ENCODE measurements at places on chromosomes 5 and 9.

GRCh38 chr9:114284316-114285060, 38.4 kb upstream of the ORM1 start:
- DNase-seq = no peak

- no peak for DNase-seq
Measured at GRCh38 chr5:104540448-104540847, 977.9 kb upstream of the NUDT12 start.

DNA sequence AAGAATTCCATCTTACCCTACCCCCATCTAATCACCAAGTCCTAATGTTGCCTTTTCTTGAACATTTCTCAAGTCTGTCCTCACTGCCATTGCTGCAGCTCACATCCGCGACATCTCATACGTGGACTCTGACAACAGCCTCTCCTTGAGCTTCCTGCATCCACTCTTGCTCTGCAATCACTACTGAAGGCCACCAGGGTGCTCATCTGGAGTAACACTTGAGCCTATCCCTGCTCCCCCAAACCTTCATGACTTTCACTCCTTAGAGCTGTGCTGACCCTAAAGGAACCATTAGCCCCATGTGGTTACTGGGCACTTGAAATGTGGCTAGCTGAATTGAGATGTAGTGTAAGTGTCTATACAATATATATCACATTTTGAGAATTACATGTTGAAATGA, 46.4 kb upstream of the CTXN3 start:
- DNase-seq = no peak

DNA sequence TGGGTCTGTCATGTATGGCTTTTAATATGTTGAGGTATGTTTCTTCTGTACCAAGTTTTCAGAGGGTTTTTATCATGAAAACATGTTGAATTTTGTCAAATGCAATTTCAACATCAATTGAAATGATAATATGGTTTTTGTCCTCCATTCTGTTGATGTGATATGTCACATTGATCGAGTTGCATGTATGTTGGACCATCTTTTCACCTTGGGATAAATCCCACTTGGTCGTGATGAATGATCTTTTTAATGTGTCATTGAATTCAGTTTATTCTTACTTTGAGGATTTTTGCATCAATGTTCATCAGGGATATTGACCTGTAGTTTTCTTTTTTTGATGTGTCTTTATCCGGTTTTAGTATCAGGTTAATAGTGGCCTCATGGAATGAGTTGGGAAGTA, 288.5 kb downstream of the PJA2 start:
- no peak for DNase-seq

- DNase-seq = no peak
Measured at GRCh38 chr9:129945314-129945713, 97.7 kb downstream of the FNBP1 start.

DNA sequence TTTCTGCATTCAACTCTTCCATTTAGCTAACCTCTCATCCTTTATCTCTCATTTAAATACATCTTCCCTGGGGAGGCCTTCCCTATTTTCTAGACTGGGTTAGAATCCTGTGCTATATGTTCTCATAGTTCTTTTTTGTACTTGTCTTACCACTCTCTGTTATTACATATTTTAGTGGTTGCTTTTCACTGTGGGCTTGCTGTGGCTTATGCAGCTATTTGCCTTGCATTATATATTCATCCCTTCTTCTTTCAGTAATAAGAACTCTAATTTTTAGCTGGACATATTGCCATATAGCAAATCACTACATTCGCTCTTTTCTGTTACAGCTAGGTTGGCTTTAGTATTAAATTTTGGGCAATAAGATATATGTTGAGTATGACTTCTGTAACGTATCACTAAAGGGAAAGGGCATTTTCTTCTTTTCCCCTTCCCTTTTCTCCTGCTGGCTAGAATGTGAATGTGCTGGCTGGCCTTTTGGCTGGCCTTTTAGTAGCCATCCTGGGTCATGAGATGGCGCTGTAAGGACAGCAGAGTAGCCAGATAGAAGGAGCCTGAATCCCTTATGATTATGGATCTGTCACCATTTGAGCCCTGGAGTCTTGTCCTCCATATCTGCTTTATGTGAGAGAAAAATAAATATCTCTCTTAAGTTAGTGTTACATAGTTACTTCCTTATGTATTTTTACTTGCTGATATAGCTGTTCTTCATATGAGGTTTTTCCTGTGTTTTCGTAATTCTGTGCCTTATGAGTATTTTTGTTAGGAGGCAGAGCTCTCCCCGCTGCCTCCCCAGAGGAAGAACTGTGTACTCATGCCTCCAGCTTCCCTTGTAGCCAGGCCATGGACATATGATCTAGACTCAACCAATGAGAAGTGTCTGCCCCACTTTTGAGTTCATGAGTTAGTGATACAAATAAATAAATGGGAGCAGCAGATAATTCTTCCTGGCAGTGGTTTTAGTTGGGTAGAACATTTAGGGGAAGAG, 65.8 kb downstream of the NDUFAF2 start:
- no peak for DNase-seq

DNA sequence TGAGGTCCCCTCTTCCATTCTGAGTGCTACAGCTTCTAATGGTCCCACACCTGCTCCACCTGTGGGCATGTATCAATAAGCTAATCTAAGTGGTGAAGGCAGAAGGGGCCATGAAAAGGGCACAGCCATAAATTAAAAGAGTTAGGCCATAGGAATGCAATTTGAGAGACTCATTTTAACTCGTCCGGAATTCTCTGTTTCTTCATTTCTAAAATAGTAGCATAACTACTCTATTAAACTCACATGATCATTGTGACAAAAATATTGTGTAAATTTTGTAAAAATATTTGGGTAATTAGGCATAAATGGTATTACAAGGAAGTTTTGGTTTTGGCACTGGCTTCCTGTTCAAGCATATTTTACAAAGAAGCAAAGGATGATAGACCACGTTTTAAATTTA, 103.1 kb upstream of the TXNDC8 start:
- DNase-seq = no peak
